ENCODE measurements at places on chromosomes 6 and 20.

GRCh38 chr6:44268095-44268628, 2.1 kb upstream of the TMEM151B start:
- DNase-seq = no peak

- no peak for DNase-seq
Measured at GRCh38 chr6:153392156-153392555, 261.1 kb upstream of the RGS17 start.

DNA sequence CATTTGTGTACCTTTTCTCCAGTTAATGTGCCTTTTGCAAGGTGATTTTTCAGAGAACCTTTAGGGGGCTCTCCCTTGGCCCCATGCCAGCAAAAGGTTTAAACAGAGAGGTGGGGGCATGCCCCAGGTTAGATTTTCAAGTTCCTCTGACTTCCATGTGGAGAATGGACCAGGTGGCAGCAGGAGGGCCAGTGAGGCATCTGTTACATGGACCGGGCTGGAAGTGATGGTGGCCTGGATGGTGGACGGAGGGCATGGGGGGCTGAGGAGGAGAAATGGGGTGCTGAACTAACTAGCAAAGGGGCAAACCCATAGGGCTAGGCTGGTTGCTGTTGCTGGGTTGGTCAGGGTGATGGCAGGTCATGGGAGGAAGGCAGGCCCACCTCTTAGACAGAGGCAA, 20.7 kb upstream of the BPI start:
- no peak for DNase-seq

GRCh38 chr20:12040261-12040660, 122.6 kb downstream of the BTBD3 start:
- no peak for DNase-seq

DNA sequence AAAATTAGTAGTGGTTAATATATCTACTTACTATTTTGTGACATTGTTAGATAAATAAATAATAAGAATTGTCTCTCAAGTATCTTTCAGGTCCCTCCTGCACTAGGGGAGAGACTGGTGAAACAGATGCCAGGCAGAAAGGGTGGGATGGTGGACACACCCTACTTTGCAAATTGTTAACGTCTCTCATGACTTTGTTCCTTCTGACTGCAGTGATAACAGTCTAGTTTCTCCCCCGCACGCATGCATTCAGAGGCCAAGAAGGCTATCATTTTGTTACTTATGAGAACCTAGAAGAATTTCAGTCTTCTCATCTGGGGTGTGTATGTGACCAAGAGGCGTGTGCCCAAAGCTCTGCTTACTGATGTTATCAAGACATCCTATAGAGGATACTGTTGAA, 152.3 kb downstream of the EDN1 start:
- no peak for DNase-seq

DNA sequence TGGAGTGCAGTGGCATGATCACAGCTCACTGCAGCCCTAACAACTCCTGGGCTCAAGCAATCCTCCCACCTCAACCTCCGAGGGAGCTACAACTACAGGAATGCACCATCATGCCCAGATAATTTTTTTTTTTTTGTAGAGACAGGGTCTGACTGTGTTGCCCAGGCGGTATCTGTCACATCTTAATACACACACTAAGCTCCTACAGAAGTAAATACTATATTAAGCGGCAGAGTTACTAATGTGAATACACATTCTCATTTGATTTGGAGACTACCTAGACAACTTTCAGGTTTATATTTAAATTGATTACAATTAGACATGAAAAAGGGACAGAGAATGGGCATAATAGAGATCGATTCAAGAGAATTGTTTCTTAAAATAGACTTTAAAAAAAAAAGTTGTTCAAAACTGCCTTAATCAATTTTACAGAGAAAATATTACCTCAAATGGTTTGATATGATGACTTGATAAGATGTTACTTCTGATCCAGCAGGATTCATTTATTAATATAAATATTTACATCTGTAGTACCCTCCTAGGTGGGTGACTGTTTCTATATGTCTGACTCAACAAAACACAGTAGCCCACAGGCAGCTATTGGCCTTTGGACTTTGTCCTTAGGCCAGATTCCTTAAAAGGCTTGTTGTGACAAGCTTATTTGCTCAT, 7.1 kb upstream of the LOC128125822 start:
- DNase-seq = no peak

GRCh38 chr20:21653628-21654027, 51.8 kb upstream of the PAX1 start:
- no peak for DNase-seq

DNA sequence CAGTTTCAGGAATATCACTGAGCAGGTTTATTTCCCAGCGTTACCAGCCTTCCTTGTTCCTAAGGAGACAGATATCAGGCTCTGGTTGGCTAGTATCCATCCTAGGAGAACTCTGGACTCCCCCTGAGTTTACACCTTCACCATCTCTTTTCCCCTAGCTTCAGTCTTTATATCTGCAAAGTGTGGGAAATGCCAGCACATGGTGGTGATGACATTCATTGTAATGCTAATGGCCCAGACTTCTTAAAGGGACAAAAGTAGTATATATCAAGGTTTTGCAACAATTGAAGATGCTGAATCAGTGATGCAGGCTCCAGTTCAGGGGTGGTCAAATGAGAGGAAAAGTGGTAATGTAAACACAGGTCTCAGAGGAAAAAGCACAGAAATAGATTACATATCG, 224.3 kb upstream of the SYNDIG1 start:
- DNase-seq = no peak

GRCh38 chr6:146819596-146820320, 221.0 kb downstream of the ADGB start:
- DNase-seq = no peak

- DNase-seq = no peak
Measured at GRCh38 chr6:89359561-89359960, 7.0 kb upstream of the UBE2J1 start.
